CD4-positive, alpha-beta T cell treated with Interleukin-2 at 100 ng/mL for 4 hours (primary cell): ENCODE measurements at places on chromosomes 5 and 9.

DNA sequence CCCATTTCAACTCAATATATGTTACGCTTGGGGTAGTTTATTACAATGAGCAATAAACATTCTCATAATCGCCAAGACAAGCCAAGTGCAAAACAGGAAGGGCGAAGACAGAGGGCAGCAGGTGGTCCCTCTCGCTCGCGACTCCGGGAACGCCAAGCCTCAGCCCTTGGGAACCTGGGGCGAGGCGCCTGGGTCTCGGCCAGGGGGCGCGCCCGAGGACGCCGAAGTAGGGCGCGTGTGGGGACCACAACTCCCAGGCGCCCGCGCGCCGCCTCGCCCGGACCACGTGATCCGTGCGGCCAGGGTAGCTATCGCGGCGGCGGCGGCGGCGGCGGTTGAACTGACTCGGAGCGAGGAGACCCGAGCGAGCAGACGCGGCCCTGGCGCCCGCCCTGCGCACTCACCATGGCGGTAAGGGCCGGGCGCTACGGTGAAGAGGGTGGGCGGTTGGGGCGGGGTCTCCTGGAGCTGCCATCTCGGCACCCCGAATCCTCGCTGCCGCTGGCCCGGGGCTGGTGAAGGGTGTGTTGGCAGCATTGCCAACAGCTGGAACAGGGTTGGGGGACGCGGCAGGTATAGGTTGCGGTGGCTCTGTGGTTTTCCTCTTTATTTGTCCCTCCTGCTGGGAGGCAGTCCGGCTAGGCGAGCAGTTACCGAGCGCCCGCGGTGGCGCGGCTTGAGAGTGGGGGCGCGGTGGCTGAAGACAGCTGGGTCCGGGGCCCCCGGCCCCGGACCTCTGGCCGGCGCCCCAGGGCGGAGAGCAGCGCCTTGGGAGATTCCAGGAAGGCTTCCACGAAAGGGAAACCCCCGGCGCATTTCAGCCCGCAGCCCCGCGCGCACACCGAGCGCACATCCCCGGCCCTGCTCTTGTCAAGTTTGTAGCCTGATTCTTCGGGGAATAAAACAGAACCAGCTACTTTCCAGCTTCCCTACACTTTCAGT is at the start of gene SLC31A2:
SLC31A2 (plus strand) TSS at position 338 of the 942 bp plus-strand sequence; CDS start at position 406, 68 bp downstream.
- peak; percentile 83 for DNase-seq

- DNase-seq = no peak
Observed at GRCh38 chr9:15373881-15374280, 48.8 kb upstream of the SNAPC3 start.

DNA sequence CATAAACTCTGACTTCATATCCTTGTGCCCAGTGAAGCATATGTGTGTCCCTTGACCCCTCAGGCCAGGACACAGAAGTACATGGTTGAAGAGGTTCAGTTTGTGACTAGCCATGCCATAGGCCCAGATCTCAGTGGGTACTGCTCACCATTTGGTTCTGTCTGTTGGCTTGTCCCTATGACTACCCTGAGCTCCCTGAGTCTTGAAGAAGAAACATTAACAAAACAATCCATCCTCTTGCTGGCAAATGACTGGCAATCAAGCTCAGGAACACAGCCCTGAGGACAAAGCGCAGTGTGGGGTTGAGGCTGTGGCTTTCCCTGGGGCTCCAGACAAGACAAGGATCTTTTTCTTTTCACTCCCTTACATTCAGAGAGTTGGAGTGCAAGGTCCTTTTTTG is 46.3 kb downstream of the TNFAIP8 start:
- DNase-seq = no peak

GRCh38 chr9:78783743-78784142 is 486.8 kb downstream of the PSAT1 start:
- no peak for DNase-seq

DNA sequence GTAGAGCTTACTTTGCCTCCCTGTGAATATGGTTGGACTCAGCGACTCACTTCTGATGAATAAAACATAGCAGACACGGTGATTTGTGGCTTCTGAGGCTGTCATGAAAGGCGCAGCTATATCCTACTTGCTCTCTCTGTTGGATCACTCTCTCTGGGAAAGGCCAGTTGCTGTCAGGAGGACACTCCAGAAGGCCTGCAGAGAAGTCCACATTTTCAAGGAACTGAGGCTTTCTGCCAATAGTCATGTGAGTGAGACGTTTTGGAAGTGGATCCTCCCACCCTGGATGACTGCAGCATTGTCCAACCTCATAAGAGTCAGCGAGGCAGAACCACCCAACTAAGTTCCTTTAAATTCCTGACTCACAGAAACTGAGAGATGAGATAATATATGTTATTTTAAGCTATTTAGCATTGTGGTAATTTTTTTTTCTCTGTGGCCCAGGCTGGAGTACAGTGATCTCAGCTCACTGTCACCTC is 156.0 kb upstream of the MAST4 start:
- no peak for DNase-seq

DNA sequence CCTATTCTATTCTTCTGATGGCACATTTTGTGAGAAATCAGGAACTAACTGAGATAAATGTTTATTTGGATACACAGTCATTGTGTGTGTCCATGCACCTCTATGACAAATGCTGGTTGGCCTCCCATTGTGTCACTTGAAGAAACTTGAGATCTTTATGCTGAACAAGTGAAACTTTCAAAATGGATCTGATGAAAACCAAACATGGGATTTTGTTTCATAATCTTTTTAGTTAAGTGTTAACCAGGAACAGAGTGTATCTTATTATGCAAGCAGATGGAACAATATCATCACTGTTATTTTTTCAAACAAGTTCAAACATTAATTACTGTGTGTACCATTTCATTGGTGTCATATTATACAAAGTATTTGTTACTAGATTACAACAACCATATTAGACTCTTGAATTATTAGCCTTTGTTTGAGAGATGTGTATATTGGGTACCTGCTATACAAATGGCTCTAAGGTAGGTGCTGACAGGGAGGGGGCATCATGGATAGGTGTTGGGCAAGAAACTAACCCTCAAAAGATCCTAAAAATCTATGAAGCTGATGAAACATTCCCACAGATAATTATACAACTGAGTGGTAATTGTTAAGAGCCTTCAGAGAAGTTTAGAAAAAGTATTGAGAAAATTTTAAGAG is 159.8 kb downstream of the PALM2AKAP2 start:
- no peak for DNase-seq

- no peak for DNase-seq
Observed at GRCh38 chr9:81661339-81661738, 28.0 kb downstream of the TLE1 start.

GRCh38 chr9:28001096-28001495 is 427.8 kb upstream of the C9orf72 start:
- no peak for DNase-seq

DNA sequence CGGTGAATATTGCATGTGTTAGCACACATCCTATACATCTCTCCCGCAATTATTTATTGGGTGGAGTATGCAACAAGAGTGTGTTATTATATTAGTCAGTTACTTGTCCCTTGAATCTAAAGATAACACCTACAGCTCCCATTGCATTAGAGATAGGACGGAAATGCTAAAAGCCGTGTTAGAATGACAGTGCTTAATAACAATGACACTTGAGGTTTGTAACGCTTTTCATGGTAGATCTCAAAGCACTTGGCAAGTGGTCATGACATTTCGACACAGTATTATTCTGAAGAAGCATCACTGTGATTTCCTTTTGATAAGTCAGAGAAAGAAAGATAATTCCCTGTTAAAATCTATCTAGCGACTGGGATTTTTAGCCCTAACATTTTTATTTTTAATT is 33.4 kb upstream of the TRIO start:
- no peak for DNase-seq

GRCh38 chr5:150670275-150670947 is 9.4 kb downstream of the MYOZ3 start:
- DNase-seq = no peak

GRCh38 chr9:108382310-108382709 is 473.5 kb downstream of the ACTL7B start:
- no peak for DNase-seq

DNA sequence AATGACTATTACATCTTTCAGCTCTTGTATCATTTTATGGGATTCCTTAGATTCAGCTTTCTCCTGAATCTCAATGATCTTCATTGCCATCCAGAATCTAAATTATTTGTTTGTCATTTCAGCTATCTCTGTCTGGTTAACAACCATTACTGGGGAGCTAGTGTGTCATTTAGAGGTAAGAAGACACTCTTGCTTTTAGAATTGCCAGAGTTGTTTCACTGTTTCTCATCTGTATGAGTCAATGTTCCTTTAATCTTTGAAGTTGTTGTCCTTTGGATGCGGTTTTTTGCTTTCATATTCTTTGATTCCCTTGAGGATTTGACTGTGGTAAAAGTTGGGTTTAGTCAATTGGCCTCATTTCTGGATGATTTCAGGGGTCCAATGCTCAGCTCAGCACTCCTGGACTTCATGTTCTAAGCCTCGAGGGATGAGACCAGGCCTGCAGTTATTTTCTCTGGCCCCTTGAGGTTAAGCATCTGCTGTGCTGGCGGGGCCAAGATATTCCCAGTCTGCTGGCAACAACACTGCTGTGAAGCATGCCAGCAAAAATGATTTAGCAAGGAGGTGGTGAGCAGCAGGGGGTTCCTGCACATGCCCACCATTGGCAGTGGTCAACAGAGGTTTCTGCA is 102.4 kb upstream of the PCSK5 start:
- no peak for DNase-seq

- DNase-seq = no peak
Observed at GRCh38 chr5:195401-196160, 4.3 kb downstream of the LRRC14B start.

- no peak for DNase-seq
Observed at GRCh38 chr5:125476901-125477585, 730.6 kb upstream of the ZNF608 start.

GRCh38 chr9:134666831-134667230 is 25.2 kb downstream of the COL5A1 start:
- DNase-seq = no peak

GRCh38 chr9:69174616-69175463 is 763 bp downstream of the TJP2 start:
- peak; percentile 19 for DNase-seq

- no peak for DNase-seq
Observed at GRCh38 chr5:171599411-171599810, 180.0 kb downstream of the FGF18 start.

DNA sequence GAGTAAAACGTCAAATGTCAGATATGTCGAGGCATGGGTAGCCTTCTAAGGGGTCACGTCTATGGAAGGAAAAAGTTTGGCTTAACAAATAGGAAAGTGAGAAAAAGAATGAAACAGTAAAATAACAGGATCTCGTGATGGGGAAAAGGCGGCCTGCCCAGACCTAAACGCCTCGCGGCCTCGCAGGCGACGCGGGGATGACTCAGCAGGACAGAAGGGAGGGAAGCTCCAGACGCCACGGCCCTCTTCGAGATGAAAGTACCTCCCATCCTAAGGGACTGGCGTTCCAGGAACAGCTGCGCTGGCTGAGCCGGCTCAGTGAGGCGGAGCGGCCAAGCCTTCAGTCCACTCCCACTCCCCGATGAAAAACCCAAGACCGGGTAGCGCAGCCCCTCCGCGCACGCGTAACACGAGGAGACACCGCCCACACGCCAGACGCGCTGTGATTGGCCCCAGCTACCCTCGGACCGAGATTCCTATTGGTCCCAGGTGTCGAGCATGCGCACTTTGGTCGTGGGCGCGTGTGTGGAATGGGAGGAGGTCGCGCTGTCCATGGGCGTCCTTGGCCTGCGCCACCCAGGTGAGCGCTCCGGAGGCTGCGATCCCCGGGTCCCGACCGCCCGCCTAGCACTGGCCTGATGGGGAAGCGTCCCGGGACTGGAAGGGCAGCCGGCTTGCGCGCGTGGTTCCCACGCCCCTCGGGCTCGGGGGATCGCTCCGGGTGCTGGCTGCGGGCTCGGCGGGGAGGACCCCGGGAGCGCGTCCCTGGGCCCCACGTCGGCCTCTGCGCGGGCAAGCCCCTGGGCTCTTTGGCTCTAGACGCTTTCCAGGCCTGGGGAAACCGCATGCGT is 588.5 kb downstream of the MTRR start:
- DNase-seq = peak; percentile 87

GRCh38 chr5:147751156-147751830 is 31.2 kb downstream of the JAKMIP2 start:
- no peak for DNase-seq

DNA sequence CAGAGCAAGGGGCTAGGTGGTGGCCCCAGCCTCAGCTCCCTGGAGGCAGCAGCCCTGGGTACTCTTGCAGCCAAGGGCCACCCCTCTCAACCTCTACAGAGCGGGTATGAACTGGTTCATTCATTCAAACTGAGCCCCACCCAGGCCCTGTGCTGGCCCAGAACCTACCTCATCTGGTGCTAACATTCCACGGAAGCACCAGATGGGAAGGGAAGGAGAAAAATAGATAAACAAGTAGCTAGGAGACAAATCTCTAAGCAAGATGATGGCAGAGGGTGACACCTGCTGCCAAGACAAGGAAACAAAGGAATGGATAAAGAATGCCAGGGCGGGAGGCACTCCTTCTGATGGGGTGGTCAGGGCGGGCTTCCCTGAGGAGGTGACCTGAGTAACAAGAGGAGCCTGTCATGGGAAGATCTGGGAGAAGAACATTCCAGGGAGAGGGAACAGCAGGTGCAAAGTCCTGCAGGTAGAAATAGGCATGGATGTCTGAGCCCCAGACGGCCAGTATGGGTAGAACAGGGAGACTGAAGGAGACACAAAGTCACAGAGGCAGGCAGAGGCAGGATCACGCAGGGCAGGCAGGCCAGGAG is 6.1 kb downstream of the ST6GALNAC4 start:
- no peak for DNase-seq

DNA sequence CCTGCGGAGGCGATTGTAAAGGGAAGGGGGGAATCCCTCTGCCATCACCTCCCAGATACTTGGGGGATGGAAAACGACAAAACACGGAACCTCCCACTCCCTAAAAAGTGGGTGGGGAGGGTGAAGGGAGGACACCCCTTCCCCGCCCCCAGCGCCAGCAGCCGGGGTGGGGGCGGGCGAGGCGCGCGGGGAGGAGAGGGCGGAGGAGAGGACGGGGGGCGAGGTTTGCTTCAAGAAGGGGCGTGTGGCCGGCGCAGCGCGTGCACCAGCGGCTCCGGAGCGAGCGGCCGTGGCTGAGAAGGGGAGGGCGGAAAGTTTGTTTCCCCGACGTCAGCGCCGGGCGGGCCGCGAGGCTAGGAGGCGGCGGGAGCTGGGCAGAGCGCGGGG is at the start of gene PRRX2:
PRRX2 (plus strand) TSS at position 259 of the 387 bp plus-strand sequence. CDS start 221 bp downstream, outside the sequence.
- DNase-seq = no peak

DNA sequence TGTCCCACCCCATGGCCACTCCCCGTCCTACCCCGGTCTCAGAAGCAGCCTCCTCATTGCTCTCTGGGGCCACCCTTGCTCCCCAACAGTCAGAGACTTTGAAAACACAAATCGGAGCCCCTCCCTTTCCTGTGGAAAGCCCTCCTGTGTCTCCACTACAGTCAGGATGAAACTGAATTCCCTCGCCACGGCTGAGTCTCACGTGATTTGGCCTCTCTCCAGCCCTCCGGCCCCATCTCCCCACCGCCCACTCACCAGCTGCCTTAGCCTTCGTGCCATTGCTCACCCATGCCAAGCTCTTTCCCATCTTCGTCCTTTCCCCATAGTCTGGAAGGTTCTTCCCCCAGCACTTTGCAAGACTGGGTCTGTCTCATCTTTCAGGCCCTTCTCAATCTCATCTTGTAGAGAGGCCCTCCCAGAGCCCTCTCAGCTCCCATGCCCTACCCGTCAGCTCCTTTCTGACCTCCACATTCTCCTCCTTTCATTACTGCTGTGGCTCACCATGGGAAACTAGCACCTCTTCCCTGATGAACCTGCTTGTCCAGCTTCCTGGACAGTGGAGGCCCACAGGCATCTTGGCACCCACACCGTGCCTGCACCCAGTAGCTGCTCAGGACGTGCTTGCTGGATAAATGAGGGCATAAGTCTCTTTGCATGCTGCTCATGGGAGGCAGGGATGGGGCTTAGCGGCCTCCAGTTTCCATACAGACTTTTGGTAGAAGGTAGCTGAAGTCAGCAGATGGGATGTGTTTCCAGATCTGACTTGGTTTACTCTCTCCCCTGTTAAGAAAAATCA is 126.4 kb upstream of the COL5A1 start:
- DNase-seq = no peak
